ENCODE measurements at places on chromosomes 2 and 18.

GRCh38 chr2:48938231-48938630 is 182.7 kb upstream of the LHCGR start:
- DNase-seq = no peak

DNA sequence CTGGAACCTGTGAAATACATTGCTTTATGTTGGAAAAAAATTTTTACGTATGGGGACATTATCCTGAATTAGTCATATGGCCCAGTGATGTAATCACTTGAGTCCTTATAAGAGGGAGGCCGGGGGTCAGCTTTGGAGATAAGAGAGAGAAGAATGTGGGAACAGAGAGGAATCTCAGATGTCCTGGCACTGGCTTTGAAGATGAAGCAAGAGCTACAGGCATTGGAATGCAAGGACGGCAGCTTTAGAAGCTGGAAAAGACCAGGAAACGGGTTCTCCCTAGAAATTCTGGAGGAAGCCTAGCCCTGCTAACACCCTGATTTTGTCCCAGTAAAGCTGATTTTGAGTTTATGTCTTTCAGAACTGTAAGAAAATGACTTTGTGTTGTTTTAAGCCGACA is 1129.9 kb upstream of the GYPC start:
- no peak for DNase-seq

GRCh38 chr2:208037564-208038487 is 12.5 kb upstream of the PLEKHM3 start:
- no peak for DNase-seq

GRCh38 chr2:168652997-168653921 is 149.2 kb upstream of the NOSTRIN start:
- DNase-seq = no peak

DNA sequence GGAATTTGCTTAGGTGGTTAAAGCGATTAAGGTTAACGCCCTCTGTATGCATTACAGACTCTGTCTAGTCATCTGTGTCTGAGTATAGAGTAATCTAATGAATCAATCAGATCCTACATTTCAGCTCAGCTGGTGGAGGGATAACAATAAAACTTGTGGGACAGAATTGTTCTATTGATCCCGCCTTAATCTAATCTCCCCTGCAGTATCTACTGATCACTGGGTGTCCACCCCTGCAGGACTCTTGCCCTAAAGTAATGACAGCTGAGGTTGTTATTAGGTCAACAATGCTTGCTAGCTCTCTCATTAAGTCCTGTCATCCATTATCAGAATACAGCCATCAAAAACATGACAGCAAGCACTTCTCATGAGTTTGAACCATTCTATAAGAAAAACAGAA is 462.6 kb upstream of the TMEFF2 start:
- no peak for DNase-seq

DNA sequence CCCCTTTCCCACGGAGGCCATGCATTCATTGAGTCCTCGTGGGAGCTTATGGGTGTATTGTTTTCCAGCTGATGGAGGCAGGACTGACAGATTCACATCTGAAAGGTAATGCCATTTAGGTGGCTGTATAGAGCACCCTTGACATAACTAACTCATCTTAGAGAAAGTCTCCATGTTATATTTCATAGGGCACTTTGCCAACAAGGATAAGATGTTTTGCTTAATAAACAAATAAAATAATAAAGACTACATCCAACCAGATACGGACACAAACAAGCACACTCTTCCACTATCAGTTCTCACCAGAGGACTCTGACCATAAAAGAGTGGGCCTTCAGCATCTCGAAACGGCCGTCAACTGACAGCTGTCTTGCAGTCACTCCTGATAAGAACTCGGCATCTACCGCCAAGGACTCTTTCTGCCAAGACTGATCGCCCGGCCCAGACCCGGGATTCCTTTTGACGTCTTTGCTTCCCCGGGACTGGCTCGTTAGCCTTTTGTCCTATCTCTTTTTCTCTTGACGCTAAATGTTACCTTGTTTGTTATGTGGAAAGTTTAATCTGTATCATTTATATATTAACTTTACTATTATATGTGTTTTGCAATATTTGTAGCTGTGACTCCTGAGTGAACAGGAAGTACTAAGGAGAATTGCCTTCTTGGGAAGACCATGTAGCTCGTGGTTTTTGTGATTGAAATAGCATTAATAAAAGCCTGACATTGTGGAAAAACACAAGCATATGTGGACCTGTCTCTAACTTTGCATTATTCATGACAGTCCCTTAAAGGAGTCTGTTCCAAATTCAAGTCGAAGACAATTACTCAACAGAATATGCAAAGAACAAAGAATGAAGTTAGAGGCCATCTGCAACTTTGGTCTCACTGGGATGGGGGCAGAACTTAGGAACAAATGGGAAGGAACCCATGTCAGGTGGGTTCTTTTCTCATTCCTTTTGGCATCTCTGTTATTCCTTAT is 195.1 kb downstream of the LPIN1 start:
- no peak for DNase-seq

DNA sequence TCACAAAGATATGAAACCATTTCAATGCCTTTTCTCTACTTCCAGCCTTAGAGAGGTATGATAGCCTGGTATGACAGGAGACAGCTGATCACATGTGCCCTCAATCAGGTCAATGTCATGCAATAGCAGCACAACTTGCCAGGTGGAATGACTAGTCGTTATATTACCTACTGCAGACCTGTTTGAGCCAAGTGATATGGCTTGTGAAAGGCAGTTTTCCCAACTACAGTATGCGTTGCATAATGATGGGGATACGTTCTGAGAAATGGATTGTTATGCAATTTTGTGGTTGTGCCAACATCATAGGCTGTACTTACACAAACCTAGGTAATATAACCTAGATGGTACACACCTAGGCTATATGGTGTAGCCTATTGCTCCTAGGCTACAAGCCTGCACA is 262.8 kb downstream of the ICOS start:
- no peak for DNase-seq

Measured in globus pallidus (tissue), 1 donor.